Astrocyte (in vitro differentiated cells and primary cell): ENCODE measurements at places on chromosomes 7 and 10.

- no peak for DNase-seq
These were observed 208.4 kb upstream of the LRRTM3 start for GRCh38 chr10:66717231-66717981.

- no peak for DNase-seq
These were observed 3.1 kb upstream of the PRPS1L1 start for GRCh38 chr7:18030758-18031157.

- DNase-seq, result no peak
These were observed 27.8 kb upstream of the MRPS33 start for GRCh38 chr7:141042222-141043193.

DNA sequence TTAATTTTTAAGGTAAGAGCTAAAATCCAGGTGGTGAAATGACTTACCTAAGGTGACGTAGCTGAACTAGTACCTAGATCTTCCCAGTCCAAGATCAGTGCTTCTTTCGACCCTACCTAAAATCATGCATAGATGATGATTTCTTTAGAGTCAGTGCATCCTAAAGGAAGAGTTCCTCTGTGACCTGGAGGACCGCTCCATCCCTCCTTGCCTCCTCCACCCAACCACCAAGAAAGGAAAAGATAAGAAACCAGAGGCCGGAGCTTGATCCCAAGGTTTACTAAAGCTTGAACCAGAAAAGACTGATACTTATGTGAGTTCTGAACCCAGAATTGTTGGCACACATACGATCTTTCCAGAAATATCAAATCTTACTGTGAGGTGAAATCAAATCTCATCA is 101.8 kb downstream of the CABCOCO1 start:
- no peak for DNase-seq

- no peak for DNase-seq
These were observed 73.8 kb downstream of the TET1 start for GRCh38 chr10:68633816-68634466.

GRCh38 chr10:1576467-1577372 is 160.6 kb downstream of the ADARB2 start:
- DNase-seq, result no peak

GRCh38 chr7:75638594-75639070 is 100.1 kb downstream of the HIP1 start:
- DNase-seq, result no peak

- no peak for DNase-seq
These were observed 78.4 kb upstream of the UNC5B start for GRCh38 chr10:71133710-71134686.

DNA sequence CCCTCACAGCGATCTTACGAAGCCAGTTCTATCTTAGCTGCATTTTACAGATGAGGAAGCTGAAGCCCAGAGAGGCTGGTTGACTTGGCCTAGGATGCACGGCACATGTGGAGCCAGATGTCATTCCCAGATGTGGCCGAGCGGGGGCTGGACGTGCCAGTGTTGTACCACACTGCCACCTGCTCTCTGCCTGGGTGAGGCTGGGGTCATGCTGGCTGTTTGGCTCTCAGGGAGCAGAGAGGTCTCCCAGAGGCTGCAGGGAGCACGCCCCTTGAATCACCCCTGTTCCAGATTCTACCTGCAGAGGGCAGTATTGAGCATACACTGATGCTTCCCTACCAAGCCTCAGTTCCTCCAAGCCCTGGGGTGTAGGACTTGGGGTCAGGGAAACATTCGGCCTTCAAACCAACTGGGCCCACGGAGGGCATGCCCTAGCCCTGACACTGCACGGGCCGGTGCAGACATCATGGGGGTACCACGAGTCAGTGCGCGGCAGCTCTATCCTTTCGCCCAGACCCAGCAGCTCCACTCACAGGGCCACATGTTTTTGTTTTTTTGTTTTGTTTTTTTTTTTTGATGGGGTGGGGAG is 3.8 kb upstream of the GTF2IRD1 start:
- DNase-seq, result no peak

GRCh38 chr7:153567426-153567825 is 484.8 kb upstream of the DPP6 start:
- no peak for DNase-seq

DNA sequence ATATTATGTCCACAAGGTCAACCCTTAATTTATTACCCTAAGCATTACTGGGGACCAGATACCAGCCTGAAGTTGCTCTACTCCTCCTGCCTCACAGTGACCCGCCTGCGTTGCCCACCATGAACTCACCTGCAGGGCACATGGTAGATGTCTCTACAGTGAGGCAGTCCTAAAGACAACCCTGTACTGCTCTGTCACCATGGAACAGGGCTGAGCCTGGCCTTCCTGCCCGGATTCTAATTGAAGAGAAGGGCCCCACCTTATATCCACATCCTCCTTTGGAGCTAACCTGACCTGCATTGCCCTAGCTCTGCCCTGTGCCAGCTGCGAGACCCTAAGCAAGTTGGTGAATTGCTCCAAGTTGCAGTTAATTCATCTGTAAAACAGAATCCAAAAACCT is 4.1 kb downstream of the SH3PXD2A start:
- no peak for DNase-seq

DNA sequence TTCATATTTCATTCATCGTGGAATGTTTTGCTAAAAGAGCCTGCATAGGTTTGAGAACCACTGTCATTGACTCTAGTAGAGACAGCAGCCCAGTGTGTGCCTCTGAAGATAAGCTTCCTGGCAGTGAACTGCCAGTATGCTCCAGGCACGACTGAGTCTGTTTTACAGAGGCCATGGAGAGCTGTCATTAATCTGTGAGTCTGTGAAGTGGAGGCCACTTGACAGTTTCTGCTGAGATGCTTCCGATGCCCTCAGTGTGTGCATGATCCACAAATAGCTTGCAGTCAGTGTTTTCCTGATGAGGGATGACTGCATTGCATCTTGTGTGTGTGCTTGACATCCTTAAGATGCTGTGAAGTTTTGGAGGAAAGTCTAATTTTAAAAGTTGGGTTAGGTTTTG is 162.2 kb downstream of the PFKFB3 start:
- no peak for DNase-seq

DNA sequence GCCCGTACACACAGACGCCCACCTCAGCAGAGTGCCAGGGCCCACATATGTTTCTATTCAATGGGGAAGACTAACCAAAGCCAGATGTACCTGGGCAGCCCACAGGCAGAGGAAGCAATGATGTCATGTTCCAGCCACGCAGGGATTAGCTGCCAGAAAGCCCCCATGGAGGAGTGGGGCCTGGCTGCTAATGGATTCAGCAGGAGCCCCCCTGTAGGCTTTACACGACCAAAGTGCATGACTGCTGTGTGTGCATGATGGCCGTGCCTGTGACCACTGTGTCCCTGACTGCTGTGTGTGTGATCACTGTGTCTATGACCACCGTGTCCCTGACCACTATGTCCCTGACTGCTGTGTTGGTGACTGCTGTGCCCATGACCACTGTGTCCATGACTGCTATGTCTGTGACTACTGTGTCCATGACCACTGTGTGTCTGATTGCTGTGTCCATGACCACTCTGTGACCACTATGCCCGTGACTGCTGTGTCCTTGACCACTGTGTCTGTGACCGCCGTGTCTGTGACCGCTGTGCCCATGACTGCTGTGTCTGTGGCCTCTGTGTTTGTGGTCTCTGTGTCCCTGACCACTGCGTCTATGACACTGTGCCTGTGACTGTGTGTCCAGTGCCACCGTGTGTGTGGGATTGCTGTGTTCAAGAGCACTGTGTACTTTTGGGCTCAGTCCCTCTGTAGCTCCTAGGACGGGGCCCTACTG is 409.3 kb downstream of the RPS24 start:
- DNase-seq, result no peak

GRCh38 chr7:50808282-50808888 is 25.7 kb upstream of the GRB10 start:
- no peak for DNase-seq

- no peak for DNase-seq
These were observed 3.3 kb downstream of the HILPDA start for GRCh38 chr7:128458956-128459355.

GRCh38 chr10:122715576-122715975 is 15.9 kb upstream of the C10orf120 start:
- DNase-seq, result no peak

DNA sequence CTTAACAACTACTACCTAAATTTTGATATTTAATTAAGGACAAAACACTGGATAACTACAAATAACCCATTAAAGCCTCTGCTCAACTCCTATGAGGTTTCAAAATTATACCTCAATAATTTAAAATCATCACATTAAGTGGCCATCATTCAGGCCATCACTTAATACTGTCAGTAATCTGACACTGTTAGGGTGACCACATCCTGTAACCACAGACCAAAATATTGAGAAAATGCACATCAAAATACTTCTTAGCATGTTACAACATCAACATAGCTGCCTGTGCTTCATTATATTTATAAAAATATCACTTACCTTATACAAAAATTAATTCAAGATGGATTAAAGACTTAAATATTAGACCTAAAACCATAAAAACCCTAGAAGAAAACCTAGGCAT is 23.3 kb downstream of the SEM1 start:
- DNase-seq, result peak; percentile 33

DNA sequence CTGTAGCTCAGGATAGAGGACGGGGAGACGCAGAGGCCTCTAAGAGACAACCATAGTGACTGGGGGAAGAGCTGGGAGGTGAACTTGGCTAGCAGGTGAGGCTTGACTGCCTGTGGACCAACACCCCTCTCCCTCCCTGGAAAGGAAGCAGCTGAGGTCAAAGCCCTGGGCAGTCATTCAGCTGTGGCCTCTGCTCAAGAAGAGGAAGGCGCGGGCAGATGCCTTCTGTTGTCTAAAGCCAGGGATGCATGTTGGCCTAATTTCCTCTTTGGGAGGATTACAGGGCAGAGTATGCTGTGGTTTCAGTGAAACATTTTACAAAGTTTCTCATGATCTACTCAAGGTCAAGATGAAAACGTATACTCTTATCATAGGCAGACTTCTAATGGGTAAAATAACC is 327.1 kb downstream of the PRPF18 start:
- DNase-seq, result no peak

GRCh38 chr7:68407460-68407859 is 1190.8 kb upstream of the AUTS2 start:
- DNase-seq, result no peak

GRCh38 chr7:152968514-152968913 is 209.0 kb downstream of the ACTR3B start:
- DNase-seq, result no peak

- no peak for DNase-seq
These were observed 88.1 kb downstream of the XPNPEP1 start for GRCh38 chr10:109835257-109835656.

- no peak for DNase-seq
These were observed 123.6 kb downstream of the NKX6-2 start for GRCh38 chr10:132662186-132662920.

DNA sequence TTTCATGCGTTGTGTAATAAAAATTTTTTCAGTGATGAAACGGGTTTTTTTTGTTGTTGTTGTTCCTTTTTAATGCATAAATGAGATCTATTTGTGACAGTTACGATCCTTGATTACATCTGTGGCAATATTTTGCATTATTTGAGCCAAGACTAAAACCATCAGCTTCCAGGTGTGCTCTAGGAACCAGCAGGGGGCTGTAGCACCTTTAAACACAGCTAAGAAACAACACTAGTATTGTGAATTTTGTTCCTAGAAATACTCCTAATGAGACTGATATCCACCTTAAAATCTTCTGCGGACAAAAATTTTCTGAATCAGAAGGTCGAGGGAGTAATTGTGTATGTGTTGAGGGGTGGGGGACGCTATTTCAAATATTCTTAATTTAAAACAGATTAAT is 52.6 kb downstream of the FGFBP3 start:
- DNase-seq, result no peak

- DNase-seq, result no peak
These were observed 69.7 kb upstream of the CAMK2B start for GRCh38 chr7:44395067-44395466.

GRCh38 chr7:141263508-141263907 is 189.6 kb downstream of the TMEM178B start:
- no peak for DNase-seq

DNA sequence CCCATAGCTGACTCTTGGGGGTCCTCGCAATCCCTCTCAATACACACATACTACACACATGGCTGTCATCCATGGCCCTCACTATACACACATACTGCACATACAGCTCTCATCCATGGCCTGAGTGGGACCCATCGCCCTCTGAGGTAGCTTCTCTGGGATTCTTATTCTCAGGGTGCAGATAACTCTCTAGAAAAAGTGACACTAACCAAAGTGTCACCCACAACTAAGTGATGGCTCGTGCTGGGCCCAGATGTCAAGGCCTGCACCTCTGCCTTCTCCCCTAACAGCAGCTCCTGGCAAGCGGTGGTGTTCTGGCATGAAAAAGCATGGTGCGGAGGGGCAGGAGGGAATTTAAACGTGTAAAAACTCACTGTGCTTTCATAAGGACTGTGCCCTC is 62.7 kb upstream of the ZPBP start:
- no peak for DNase-seq

DNA sequence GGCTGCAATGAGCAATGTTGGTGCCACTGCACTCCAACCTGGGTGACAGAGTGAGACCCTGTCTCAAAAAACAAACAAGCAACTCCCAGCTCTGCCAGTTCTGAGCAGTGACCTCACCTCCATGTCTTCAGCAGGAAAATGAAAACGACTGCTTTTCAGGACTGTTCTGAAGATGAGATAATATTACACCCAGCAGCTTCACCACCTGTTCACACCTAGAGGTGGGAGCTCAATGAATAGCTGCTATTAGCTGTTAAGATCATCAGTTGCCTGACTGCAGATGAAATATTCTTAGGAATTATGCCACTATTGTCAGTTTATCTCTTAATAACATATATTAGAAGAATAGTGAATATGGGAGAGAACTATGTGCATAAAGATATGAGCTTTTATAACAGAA is 48.4 kb upstream of the CYTH3 start:
- no peak for DNase-seq
